ENCODE measurements at places on chromosomes 3 and 15.

DNA sequence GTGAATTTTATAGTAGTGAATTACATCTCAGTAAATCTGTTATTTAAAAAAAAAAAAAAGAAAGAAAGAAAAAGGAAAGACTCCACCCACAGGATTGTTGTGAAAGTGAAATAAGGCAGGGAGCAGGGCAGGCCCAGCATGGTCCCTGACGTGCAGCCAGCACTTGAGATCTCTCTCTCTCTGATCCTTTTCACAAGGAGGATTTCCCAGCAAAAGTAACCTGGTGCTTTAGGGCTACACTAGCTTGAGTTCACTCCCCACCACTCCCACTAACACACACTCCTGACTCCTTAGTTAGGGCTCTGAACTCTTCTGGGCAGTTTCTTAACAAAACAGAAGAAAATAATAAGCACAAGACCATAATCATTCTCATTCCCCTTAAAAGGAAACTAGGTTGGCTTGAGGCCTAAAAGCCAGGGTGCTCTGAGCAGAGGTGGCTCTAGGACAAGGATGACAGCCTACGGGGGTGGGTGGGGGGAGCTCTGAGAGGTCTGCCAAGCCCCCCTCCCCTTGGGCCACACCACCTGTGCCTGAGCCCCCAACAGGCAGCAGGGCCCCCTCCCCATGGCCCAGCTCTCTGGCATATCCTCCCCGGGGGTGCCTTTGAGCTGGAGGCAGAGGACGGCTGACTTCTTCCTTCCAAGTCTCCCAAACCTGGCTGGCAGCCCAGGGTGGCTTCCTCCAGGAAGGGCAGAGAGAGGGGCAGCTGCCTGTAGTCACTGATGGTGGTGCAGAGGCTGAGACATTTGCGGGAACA lies 856 bp downstream of the TMEM40 start:
- no peak for DNase-seq

GRCh38 chr3:110821586-110821985 lies 250.0 kb upstream of the NECTIN3 start:
- DNase-seq: no peak

GRCh38 chr15:36658898-36659639 lies 79.6 kb downstream of the CDIN1 start:
- no peak for DNase-seq

- DNase-seq: no peak
Observed at GRCh38 chr3:32237670-32238452, 619 bp upstream of the CMTM8 start.

DNA sequence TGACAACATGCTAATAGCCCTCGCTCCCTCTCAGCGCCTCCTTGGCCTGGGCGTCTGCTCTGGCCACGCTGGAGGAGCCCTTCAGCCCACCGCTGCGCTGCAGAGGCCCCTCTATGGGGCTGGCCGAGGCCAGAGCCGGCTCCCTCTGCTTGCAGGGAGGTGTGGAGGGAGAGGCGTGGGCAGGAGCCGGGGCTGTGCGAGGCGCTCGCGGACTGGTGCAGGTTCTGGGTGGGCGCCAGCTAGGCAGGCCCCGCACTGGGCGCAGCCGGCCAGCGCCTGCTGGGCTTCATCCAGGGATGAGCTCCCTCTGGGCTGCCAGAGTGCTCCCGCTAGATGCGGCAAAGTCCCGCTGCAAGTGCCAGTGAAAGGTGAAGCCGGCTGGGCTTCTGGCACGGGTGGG lies 21.0 kb upstream of the DNAJC13 start:
- DNase-seq: no peak

DNA sequence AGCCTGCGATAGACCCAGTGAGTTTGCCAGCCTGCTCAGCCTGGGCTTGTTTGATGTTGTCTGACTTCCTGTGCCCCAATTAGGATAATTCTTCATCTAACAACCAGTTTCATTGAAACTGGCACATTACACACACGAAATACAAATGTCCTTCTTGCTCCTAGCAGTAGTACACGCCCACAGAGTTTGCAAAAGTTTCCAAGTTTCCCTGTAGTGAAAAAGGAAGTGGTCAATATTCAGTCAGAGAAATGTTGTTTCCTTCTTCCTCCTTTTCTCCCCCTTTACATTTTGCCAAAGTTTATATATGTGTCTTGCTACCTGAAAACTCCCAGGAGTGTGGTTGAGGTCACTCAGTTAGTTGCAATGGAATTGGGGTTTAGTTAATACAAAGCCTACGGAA lies 58.4 kb upstream of the LRTM1 start:
- DNase-seq: peak; percentile 16

DNA sequence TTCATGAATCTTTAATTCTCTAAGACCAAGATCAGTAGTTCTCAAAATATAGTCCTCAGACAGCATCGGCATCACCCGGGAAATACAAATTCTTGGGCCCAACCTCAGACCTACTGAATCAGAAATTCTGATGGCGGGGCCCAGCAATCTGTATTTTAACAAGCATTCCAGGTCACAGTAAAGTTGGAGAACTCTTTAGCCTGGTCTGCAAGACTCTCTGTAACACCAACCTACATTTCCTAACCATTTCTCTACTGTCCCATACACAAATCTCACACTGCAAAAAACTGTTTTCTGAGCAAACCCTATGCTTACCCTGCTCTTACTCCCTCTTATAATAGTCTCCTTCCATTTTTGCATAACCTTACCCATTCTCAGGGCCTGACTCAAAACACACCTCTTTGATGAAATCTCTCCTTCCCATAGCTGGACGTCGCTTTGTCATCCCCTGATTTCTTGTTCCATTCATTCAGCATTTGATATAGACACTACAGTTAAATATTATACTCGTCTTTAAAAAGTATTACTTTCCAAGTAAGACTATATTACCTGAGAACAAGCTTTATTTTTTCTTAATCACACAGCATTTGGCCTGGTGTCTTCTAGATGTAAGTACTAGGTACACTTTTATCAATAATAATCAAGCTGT lies 83.3 kb upstream of the MYO5C start:
- DNase-seq: no peak

DNA sequence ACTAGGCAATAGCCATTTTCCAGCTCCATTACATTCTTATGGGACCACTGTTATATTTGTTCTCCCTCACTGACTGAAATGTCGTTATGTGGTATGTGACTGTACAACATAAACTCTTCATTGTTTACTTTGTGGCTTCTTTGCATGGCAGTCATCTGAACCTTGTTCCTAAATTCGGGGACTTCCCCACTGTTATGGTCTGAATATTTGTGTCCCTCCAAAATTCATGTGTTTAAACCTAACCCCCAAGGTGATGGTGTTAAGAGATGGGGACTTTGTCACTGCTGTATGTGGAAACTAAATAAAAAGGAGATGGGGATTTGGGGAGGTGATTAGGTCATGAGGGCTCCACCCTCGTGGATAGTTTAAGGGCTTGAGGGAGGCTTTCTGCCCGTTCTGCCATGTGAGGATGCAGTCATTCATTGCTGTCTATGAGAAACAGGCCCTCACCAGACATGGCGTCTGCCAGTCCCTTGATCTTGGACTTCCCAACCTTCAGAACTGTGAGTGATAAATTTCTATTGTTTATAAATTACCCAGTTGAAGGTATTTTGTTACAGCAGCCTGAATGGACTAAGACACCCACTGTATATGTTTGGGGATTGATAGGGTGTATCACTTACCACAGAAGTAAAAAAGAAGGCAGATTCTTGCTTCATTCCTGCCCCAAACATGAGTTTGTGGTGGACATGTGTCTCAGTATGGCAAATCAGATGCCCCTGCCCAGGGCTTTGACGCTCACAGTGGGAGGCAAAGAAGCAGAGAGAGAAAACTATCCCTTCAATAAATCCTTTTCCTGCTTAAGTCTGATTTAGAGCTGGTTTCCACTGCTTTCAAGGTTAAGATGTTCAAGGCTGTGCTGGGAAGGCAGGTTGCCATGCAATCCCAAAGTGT lies 138.0 kb upstream of the UBE2E1 start:
- no peak for DNase-seq

- no peak for DNase-seq
Observed at GRCh38 chr3:186307594-186308221, 54.3 kb downstream of the DGKG start.

DNA sequence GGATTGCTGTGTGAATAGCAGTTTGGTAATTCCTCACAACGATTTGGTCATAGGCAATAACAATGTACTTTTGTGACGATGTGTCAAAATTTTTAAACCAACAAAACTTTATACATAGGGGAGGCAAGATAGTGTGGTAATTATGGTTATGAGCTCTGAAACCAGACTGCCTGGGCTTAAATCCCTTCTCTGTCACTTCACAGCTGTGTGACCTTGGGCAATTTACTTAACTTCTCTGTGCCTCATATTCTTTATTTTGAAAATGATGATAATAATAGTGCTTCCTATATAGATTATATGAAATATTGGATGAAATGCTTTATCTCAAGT lies 5.7 kb downstream of the CD200 start:
- DNase-seq: no peak

GRCh38 chr3:108202080-108202479 lies 20.1 kb downstream of the IFT57 start:
- no peak for DNase-seq

DNA sequence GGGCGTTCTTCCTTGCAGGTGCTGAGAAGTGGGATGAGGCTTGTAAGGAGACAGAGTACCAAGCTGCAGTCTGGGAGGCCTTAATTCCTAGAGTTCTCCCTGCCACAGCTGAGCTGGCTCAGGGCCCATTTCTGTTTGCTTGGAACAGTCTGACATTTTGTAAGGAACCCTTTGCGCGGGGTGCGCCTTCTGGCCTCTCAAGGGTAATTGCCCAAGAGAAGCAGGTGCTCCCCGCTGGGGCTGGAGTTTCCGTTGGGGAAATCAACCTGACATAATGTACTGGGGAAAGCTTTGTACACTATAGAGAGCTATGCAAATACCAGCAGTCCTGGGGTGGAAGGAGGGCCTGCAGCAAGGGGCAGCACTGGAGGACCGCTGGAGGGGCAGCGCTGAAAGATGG lies 83.6 kb downstream of the HMG20A start:
- no peak for DNase-seq

DNA sequence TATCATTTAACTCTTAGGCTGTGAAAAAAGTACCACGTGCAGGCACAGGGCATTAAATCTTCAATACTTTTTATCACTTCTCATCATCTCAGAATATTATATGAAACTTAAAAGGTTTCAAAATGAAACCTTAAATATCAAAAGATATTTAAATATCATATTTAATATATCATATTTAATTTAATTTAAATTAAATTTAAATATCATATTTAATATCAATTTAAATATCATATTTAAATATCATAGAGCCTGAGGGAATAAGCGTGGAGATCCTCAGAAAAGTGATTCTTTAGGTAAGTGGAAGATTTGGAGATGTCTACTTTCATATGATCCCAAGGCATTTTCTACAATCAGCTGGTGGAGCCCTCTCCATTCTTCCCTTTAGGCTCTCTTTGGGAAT lies 716.6 kb downstream of the OTOL1 start:
- DNase-seq: no peak

GRCh38 chr3:131038326-131038725 lies 11.6 kb downstream of the NEK11 start:
- no peak for DNase-seq

DNA sequence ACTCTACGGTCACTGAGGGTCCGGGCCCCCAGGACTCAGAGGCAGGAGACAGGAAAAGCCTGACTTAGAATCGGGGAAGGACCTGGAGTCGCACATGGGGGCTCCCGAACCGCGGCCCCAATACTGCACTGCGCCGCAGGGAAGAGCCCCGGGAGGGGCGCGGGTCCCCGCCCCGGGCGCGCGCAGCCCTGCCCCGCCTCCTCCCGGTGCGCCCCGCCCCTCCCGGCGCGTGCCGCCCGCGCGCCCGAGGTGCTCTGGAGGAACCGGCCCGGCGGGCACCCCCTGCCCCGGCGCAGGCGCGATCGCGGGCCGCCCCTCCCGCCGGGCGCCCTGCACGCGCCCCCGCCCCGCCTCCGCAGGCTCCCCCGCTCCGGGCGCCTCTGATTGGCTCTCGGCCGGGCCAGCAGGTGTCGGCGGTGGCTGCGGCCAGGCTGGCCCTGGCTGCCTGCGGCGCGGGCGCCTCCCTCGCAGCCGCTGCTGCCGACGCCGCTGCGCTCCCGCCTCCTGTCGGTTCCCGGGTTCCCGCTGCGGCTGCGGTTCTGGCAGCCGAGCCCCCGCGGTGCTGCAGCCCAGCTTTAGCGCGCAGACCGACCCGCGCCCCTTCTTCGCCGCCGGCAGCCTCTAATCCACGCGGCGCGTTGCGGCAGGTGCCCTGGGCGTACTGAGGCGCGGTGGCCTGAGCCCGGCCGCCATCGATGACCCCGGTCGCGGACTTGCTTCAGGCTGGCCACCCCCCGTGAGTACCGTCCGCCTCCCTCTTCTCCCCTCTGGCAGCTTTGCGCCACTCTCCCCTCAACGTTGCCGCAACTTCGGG lies at the start of gene MYRIP:
Gene MYRIP (plus strand): TSS at position 429 of the 814 bp plus-strand sequence. CDS start 91,208 bp downstream, outside the sequence.
- no peak for DNase-seq

DNA sequence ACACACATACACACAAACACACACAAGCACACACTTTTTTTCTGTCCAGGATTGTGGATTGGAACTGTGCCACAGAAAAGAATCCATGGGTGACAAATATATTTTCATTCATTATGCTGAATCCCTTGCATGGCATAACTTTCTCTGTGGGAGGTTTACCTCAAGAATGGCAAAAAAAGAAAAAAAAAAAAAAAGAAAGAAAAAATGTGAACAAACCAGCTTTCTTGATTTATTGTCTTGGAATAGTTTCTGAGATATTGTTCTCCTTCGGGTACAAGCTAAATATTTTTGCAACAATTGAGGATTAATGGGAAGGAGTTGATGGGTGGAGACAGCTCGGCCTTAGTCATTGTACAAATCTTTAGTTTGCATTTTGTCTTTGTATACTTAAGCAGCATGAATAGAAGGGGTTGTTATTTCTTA lies 153.1 kb downstream of the GMNC start:
- DNase-seq: no peak

- DNase-seq: no peak
Observed at GRCh38 chr15:82140886-82141285, 95.1 kb upstream of the MEX3B start.

- DNase-seq: no peak
Observed at GRCh38 chr3:114624047-114624445, 330.2 kb downstream of the TIGIT start.

DNA sequence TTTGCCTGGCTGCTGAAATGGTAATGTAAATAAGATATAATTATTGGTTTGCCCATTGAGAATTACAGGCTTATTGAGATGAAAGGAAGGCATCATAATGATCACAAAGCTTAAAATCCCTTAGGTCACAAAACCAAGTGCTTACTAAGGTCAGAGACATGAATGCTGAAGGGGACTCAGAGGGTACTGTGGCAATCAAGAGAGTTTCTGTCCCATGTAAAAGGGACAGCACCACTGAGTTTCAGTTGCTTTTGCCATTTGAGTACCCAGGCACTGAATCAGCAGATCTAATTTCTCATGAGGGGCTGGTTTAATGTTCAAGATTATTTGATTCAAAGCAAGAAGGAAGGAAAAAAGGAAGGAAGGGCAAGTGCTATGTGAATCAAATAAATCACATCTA lies 127.0 kb downstream of the PLOD2 start:
- DNase-seq: no peak
